ENCODE measurements at places on chromosomes 16 and 17. TPM values are rescaled to one million over a fixed set of nuclear protein-coding genes. Genes with fewer than 3 reads are reported as not detected.

- no peaks in the 10 kb centered on the region for H3K36me3 ChIP-seq
- H3K4me1 ChIP-seq: peaks cover 6% of the 10 kb centered on the region
- DNase-seq: peak; percentile 95
- H3K4me3 ChIP-seq: peak overlapping the region; percentile 61
- no peaks in the 10 kb centered on the region for H3K27me3 ChIP-seq
- peak overlapping the region; percentile 89 for H3K27ac ChIP-seq
Measured at GRCh38 chr17:57662644-57663308, 82.3 kb downstream of the CCDC182 start.

GRCh38 chr17:40327244-40327729 is 18.3 kb downstream of the RARA start:
- no peak overlapping the region for H3K4me3 ChIP-seq
- DNase-seq: no peak
- no peaks in the 10 kb centered on the region for H3K27me3 ChIP-seq
- peak overlapping the region; percentile 36 for H3K27ac ChIP-seq
- peaks cover 86% of the 10 kb centered on the region for H3K4me1 ChIP-seq
- peaks cover 4% of the 10 kb centered on the region for H3K36me3 ChIP-seq

GRCh38 chr16:9946022-9946720 is 236.1 kb downstream of the GRIN2A start:
- H3K27me3 ChIP-seq: no peaks in the 10 kb centered on the region
- no peaks in the 10 kb centered on the region for H3K36me3 ChIP-seq
- H3K27ac ChIP-seq: no peak overlapping the region
- H3K4me3 ChIP-seq: no peak overlapping the region
- DNase-seq: no peak

DNA sequence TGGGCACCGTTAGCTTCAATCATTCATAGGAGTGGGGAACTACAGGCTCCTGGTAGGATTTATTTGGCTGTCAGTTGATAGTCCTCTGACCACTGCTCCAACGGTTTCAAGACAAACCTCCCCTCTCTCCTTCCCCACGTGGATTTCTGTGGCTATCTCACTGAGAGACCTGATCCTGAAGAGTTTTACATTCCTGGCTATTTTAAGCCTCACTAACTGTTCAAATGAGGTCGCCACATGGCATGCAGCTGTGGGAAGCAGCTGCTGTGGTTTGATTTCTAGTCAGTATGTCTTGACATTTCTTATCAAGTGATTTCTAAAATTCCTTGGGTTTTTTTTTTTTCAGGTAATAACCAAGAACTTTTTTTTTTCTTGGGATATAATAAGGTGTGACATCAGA is 38.3 kb downstream of the CDK5R1 start:
- no peak overlapping the region for H3K4me3 ChIP-seq
- no peak overlapping the region for H3K27ac ChIP-seq
- H3K4me1 ChIP-seq: peaks cover 21% of the 10 kb centered on the region
- peaks cover 4% of the 10 kb centered on the region for H3K36me3 ChIP-seq
- H3K27me3 ChIP-seq: no peaks in the 10 kb centered on the region

- no peak for DNase-seq
- H3K36me3 ChIP-seq: no peaks in the 10 kb centered on the region
- H3K4me1 ChIP-seq: no peaks in the 10 kb centered on the region
- no peak overlapping the region for H3K27ac ChIP-seq
Measured at GRCh38 chr16:7602291-7602950, 269.8 kb downstream of the RBFOX1 start.

CCL22 gene
- total RNA-seq: not detected

PARD6A gene
- 2.5 TPM for total RNA-seq
